ENCODE measurements at places on chromosomes 5 and 9. TPM values are rescaled to one million over a fixed set of nuclear protein-coding genes. Genes with fewer than 3 reads are reported as not detected.

DNA sequence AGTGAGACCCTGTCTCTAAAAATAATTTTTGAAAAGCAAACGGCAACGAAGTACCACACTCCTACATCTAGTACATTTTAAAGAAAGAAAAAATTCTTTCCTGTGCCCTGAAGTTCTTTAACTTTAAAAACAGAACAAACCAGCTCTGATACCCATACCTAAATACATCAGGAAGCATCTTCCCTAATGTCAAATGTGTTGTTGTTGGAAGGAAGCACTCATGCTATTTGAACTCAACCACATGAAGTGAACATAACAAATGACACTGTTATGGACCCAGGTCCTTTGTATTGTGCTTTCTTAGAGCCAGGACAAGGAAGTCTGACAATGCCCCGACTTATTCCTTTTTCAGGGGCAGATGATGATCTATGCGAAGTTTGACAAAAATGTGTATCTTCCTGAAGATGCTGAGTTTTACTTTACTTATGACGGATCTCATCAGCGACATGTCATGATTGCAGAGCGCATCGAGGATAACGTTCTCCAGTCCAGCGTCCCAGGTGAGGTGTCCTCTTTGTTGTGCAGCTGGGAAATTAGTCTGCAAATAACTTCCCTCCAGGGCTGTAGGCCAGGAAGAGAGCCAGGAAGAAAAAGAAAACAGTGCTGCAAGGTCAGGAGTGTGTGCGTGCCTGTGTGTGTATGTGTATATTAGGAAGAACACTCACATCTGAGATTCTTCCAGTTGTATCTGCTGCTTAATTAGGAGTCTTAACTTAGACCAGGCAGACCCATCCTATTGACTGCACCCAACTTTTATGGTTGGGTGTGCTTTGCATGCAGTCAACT is 123.7 kb downstream of the ARHGEF28 start:
- no peak for DNase-seq
- H3K27me3 ChIP-seq, result no peaks in the 10 kb centered on the region
- no peak overlapping the region for H3K4me3 ChIP-seq
- H3K27ac ChIP-seq, result no peak overlapping the region
- peaks cover 17% of the 10 kb centered on the region for H3K4me1 ChIP-seq
- H3K36me3 ChIP-seq, result no peaks in the 10 kb centered on the region

DNA sequence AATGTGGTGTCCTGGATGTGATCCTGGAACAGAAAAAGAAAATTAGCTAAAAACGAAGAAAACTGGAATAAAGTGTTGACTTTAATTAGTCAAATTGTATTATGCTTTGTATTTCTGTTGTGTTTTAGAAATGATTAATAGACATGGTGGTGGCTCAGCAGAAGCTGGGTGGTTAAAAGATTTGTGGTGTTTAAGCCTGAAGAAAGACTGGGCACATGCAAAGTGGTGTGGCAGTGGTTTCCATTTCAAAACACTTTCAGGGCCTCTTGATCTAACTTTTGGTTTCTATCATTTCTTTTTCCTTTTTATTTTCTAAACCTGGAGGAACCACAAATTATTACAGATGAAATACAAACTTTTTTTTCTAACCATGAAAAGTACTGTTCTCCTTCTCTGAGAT is 44.1 kb downstream of the ADGRV1 start:
- no peak overlapping the region for H3K27ac ChIP-seq
- no peak for DNase-seq
- H3K4me1 ChIP-seq, result peaks cover 11% of the 10 kb centered on the region

DNA sequence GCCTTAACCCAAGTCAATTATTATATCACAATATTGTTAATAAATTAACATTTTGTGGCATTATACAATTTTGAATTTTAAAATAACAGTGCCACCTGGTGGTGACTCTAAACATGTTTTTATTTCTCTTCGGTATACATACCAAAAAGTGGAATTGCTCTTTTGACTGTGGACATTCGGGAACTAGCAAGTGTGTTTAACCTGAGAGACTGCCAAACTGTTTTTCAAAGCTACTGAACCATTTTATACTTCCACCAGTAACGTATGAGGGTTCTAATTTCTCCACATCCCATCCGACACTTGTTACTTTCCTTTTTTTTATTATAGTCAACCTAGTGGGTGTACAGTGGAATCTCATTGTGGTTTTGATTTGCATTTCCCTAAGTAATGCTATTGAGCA is 18.3 kb upstream of the HSDL2 start:
- peaks cover 13% of the 10 kb centered on the region for H3K4me1 ChIP-seq
- peak; percentile 65 for DNase-seq
- H3K27ac ChIP-seq, result no peak overlapping the region
- H3K36me3 ChIP-seq, result no peaks in the 10 kb centered on the region
- no peaks in the 10 kb centered on the region for H3K27me3 ChIP-seq

IRX2 gene
- total RNA-seq, result 10.4 TPM

Data from PC-3 (cell line).